ENCODE measurements at places on chromosomes 4 and X.

DNA sequence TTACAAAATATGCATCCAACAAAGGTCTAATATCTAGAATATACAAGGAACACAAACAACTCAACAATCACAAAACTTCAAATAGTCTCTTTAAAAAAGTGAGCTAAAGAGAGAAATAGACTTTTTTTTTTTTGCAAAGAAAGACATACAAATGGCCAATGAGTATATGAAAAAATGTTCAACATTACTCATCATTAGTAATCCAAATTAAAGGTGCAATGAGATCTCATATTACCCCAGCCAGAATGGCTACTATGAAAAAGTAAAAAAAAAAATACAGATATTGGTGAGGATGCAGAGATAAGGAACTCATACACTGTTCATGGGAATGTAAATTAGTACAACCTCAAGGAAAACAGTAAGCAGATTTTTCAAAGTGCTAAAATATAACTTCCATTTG lies 24.1 kb downstream of the AGTR2 start:
- no peak for DNase-seq

DNA sequence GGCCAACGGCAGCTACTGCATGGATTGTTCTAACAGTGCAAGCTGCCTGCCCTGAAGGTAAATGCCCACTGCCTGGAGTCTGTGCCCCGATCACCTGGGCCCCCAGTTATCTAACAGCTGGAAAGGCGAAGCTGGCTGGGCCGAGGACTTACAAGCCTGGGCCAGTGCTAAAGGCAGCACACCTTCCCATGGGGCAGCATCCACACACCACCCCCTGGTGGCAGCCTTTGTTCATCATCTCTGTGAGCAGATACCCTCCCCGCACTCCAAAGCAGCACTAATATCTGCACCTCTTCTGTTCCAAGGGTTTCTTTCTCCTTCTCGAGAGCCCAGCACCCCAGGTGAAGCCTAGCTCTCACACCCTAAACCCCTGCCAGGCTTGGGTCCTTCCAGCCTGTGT lies 7.6 kb downstream of the SLC2A9 start:
- no peak for DNase-seq

DNA sequence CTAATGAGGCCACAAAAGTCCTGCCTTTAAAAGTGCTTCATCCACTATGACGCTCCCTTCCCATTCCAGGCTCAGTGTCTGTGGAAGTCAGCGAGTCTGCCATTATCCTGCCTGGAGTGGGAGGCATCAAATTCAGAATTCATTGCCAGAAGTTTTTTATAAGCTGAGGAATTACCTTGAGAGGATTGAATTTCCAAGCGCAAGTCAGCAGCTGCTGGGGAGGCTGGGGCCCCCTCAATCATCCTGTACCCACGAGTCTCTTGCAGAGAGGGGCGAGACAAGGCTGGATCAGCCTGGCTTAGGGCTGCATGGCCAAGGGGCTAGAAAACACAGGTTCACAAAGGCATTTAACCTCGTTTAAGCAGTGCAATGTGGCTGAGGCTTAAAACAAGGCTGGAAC lies 170.5 kb upstream of the NOCT start:
- DNase-seq: no peak

DNA sequence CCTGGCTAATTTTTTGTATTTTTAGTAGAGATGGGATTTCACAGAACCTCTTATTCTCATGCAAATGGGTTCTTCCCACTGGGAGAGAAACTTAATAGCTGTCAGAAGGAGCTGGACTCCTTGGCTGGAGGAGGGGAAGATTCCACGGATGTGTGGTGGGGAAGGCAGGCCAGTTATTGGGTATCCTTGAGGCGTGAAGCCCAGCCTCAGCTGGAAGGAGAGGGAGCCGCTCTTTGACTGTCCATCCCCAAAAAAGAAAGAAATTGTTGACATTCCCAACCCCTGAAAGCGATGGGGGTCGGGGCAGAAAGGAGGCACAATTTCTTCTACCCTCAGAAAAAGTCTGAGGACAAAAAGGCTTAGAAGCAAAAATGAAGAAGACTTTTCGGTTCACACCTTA lies 983.1 kb upstream of the PABPC4L start:
- no peak for DNase-seq

DNA sequence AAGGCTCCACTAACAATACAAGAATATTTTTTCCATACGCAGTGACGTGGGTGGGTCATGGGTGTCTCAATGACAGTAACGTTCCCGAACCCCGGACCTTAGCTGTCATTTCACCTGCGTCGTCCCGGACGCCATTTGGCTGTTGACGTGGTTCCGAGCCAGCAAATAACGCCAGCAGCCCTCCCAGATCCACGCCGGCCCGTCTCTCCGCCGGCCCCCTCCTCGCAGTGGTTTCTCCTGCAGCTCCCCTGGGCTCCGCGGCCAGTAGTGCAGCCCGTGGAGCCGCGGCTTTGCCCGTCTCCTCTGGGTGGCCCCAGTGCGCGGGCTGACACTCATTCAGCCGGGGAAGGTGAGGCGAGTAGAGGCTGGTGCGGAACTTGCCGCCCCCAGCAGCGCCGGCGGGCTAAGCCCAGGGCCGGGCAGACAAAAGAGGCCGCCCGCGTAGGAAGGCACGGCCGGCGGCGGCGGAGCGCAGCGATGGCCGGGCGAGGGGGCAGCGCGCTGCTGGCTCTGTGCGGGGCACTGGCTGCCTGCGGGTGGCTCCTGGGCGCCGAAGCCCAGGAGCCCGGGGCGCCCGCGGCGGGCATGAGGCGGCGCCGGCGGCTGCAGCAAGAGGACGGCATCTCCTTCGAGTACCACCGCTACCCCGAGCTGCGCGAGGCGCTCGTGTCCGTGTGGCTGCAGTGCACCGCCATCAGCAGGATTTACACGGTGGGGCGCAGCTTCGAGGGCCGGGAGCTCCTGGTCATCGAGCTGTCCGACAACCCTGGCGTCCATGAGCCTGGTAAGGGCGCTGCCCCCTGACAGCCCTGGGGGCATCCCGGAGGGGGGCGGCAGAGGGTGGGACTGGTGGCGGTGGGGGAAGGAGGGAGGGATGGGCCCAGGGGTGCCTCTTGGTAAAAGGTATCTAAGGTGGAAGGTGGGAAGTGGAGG lies at the start of gene CPE:
Gene CPE (plus strand): TSS at position 264 of the 933 bp plus-strand sequence. CDS start 214 bp downstream, at position 478.
- no peak for DNase-seq

All from stimulated activated CD8-positive, alpha-beta memory T cell treated with anti-CD3 and anti-CD28 coated beads, Interleukin-4, amount 100 ng/mL, for 1 hour (primary cell).